ENCODE measurements at places on chromosomes 4 and X.
A peak's percentile ranks its signal among the peaks of the same experiment; 100 is the strongest.

DNA sequence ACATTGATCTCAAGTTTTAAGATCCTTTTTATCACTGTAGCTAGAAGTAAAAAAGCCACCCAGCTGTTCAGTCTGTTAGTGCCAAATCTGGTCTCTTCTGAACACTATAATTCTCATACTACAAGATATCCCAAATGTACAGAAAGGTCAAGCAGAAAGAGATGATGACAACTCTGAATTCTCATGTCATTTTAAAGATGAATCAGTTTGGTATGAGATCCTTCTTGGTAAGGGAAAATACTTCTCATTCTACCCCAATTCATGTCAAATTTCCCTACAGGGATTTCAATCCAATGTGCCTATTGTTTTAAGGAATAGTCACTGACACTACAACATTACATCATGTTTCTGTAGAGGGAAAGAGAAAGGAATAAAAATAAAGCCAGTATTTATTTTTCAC is 184.5 kb downstream of the CPEB2 start:
- DNase-seq: no peak

DNA sequence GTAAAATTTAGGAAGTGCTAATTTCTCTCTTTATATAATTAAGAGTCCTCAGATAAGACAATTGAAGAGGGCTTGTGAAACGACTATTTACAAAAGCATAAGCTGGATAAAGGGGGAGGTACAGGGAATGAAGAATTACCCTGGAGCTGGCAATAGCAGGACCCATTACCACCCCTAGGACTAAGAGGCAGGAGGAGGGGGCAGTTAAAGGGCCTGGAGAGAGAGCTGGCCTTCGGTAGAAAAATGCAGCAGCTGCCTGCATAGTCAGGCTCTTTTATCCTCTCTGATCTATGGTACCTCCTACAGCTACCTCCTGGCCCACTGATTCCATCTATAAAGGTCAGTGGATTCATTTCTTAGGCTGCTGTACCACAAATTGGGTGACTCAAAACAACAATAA is 57.7 kb upstream of the TRPC3 start:
- no peak for DNase-seq

DNA sequence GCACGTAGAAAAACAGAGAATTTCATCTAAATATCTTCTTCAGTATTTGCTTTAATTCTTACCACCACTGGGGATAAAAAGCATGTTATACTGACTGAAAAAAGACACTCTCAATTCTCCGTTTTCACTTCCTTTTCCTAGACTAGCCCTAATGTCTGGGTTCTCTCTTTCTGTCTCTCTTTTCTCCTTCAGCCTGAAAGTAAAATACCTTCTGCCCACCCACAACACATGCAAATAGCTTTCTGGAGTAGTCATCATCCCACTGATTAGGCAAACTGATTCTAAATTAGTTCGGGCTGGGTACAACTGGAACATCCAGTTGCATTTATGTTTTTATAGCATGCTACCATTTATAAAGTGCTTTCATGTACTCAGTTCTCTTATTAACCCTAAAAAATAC is 142.4 kb upstream of the ANKRD50 start:
- DNase-seq: no peak

DNA sequence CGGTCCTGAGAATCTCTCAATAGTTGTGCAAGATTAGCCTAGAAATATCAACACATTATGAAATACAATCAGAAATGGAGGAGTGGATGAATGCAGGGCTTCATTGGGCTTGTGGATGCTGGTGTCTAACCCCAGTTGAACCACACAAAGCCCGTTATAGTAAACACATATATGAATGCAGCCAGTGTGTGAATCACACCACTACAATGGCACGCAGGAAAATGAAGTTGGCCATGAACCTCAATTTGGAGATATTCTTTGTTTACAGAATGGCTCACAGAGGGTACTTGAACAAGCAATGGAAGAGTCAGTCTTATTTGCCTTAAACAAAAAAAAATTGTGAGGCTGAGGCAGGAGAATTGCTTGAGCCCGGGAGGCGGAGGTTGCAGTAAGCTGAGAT is 57.8 kb downstream of the SOD3 start:
- DNase-seq: no peak

GRCh38 chr4:110165382-110166286 is 32.8 kb downstream of the ELOVL6 start:
- DNase-seq: peak; percentile 66

GRCh38 chr4:107392380-107392779 is 327.7 kb downstream of the PAPSS1 start:
- no peak for DNase-seq

- no peak for DNase-seq
Measured at GRCh38 chr4:88759039-88759894, 61.6 kb upstream of the NAP1L5 start.

- DNase-seq: no peak
Measured at GRCh38 chr4:167282171-167282864, 48.0 kb upstream of the SPOCK3 start.

- no peak for DNase-seq
Measured at GRCh38 chrX:39476604-39477021, 621.1 kb downstream of the BCOR start.

- DNase-seq: no peak
Measured at GRCh38 chrX:40267334-40268187, 169.8 kb upstream of the BCOR start.

- DNase-seq: no peak
Measured at GRCh38 chr4:80489798-80490197, 154.3 kb downstream of the CFAP299 start.

DNA sequence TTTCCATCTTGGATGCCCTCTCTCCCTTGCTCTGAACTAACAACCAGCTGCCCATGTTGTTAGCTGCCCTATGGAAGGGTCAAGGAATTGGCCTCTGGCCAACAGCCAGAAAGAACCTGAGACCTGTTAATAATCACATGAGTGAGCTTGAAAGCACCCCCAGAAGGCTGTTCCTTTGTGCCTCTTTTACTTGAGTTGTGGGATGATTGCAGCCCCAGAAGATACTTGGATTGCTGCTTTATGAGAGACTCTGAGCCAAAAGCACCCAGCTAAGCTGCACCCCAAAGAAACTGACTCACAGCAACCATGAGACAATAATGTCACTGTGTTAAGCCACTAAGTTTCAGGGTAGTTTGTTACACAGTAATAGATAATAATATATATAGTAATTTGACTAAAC is 73.3 kb downstream of the FRYL start:
- no peak for DNase-seq

DNA sequence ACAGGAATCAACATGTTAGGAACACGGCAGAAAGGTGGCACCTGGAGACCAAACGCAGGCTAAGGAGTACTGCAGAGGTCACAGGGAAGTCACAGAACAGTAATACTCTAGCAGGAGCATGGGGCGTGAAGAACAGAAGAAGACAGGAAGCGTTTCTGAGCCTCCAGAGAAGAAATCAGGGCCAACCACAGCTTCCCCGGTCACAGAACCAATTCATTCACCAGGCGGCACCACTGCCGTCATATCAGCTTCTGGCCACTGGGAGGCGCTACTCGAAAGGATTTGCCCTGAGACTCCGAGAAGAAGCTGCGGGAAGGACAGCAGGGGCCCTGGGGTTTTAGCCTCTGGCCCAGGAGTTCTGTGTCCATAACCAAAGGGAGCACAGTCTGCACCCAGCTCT is 78.0 kb upstream of the DRD5 start:
- no peak for DNase-seq

DNA sequence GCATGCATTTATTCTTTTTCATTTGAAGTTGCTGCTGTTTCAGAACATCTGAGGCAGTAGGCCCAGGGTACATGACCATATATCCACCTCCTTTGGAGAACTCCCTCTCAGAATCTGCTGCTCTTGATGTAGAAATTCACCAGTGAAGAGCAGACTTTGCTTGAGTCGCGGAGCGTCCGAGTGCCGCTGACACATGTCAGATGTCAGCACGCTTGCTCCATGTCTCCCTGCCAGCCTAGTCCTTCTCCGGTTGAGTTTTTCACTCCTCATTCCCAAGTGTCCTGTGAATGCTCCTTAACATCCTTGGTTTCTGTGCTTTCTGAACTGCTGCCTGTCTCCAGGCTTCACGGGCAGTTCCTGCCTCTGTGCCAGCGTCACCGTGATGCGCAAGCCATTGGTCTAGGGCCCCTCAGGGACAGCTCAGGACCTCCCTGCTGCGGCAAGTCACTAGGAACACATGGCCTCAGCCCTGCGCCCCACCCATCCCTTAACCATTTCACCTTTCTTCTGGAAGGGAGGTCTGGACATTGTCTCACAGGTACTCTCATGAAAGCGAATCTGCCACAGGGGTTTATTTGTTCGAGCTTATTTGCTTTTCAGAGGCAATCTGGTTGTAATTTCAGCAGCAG is 93.1 kb upstream of the RBPJ start:
- no peak for DNase-seq

DNA sequence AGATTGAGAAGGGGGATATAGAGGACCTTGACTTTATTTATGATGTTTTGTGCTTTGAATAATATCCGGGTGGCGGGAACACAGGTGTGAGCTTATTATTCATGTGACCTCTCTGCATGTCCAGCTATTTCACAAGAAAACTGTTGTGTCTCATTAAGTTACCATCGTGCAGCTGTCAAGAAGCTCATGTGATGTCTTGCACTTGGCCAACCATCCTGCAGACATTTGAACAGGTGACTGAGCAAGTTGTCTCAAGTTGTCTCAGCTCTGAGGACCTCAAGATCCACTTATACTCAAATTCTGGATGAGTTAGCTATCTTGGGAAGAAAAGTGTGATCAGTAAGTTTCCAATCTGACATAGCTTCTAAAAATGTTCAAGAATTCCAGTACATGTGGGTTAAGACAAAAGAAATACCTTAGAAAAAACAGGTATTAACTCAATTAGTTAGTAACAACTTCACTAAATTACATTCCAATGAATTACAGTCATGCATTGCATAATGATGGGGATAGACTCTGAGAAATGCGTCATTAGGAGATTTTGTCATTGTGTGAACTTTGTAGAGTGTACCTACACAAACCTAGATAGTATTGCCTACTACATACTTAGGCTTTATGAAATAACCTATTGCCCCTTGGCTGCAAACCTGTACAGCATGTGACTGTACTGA is 462.2 kb downstream of the INPP4B start:
- DNase-seq: no peak

DNA sequence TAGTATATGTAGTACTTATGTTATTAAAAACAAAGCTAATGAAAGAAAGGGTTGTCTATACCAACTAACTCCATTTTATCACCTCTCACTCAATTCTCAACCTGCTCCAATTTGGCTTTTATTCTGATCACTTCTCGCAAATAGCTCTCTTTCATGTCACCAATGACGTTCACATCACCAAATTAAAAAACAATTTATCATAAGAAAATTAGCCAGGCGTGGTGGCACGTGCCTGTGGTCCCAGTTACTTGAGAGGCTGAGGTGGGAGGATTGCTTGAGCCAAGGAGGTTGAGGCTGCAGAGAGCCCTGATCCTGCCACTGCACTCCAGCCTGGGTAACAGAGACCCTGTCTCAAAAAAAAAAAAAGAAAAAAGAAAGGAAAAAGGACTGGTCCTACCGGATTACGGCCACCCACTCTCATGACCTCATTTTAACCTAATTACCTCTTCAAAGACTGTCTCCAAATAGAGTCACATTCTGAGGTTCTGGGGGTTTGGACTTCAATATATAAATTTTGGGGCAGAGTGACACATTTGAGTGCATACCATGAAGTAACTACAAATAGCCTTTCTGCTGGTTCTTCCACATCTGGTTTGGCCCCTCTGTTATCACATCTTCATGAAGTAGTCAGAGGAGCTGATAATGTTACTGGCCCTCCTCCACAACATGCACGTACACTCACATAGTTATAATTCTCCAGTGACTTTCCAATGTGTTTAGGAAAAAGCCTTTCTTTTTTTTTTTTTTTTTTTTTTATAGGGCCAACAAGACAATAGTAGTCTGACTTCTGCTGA is 15.8 kb upstream of the RBMX start:
- DNase-seq: no peak

GRCh38 chrX:103398421-103398864 is 22.1 kb downstream of the BEX3 start:
- DNase-seq: no peak

GRCh38 chr4:184760681-184761080 is 26.8 kb upstream of the CENPU start:
- DNase-seq: no peak

GRCh38 chrX:15781961-15782699 is 8.2 kb upstream of the ZRSR2 start:
- no peak for DNase-seq

GRCh38 chrX:108219949-108220601 is 128.5 kb downstream of the ATG4A start:
- DNase-seq: no peak

GRCh38 chrX:12891915-12892506 is 14.4 kb upstream of the TLR8 start:
- no peak for DNase-seq

- no peak for DNase-seq
Measured at GRCh38 chrX:11555759-11556158, 110.0 kb downstream of the ARHGAP6 start.

GRCh38 chr4:134260126-134260525 is 58.5 kb upstream of the PABPC4L start:
- no peak for DNase-seq

GRCh38 chr4:79959652-79960051 is 113.4 kb downstream of the ANTXR2 start:
- DNase-seq: no peak

DNA sequence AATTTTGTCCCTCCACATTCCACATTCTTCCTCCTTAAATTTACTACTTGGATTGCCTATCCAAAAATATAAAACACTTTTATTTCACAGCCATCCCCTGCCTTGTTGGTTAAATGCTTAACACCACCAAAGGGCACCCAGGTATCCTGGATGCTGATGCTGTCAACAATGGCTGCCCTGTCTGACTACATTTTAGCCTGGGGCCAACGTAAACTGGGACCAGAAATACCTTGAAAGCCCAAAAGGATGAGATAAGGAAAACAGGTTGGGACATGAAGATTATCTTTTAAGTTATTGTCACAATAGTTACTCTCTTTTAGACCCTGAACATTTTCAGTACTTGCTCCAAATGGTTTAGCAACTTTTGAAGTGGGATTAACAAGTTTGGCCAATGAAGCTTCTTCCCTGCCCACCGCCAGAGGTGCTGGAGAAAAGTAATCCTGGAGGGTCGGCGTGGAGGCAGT is 775 bp upstream of the YIPF6 start:
- no peak for DNase-seq

DNA sequence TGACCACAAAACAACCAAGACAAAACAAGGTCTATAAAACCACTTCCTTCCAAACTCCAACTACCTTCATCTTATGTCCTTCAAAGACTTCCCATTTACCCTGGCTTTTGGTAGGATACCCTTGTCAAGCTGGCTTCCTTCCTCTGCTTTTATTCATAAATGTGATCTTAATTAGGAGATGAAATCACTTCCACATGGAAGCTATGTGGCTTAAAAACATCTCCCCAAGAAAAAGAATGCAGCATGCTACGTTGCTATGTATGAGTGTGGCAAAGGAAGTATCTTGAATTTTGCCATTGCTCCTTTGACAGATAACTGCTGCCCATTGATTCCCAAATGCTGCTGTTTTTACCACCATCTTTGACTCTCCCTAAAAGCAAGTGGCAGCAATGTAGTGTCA is 46.4 kb upstream of the VEGFD start:
- DNase-seq: no peak
